Activated T-helper 2 cell treated with anti-CD3 and anti-CD28 coated beads, Interferon-gamma antibody, Interleukin-2, Interleukin-4, amounts not matched to agents 10 μg/mL and 5 μg/mL and 100 μg/mL, durations not matched to agents 14 hours and 24 hours and 36 hours (primary cell): ENCODE measurements at places on chromosomes 5 and 9. TPM values are rescaled to one million over a fixed set of nuclear protein-coding genes. Genes with fewer than 3 reads are reported as not detected.

Gene GADD45G
- 18.4 and 19.9 TPM in 2 replicates for total RNA-seq

Gene NTRK2
- 1.6 TPM in 2 replicates for total RNA-seq

Gene PHYHD1
- 0.44 and 0.68 TPM in 2 replicates for total RNA-seq

Gene HNRNPA0
- total RNA-seq, result 37.2 and 37.5 TPM in 2 replicates

Gene SAXO1
- not detected in 2 replicates for total RNA-seq

Gene PAIP2
- total RNA-seq, result 98.2 and 107 TPM in 2 replicates

Gene N4BP3
- total RNA-seq, result 3.3 and 3.4 TPM in 2 replicates

Gene GRXCR2
- total RNA-seq, result not detected in 2 replicates

Gene ANKRD31
- 0.11 and 0.28 TPM in 2 replicates for total RNA-seq

Gene DNM1
- 0.90 and 2.4 TPM in 2 replicates for total RNA-seq

Gene PCDHA1
- total RNA-seq, result 0.07 TPM in 1 of 2 replicates, not detected in the other

Gene ASS1
- 2.4 and 3.2 TPM in 2 replicates for total RNA-seq

Gene TAF11L10
- total RNA-seq, result not detected in 2 replicates

Gene GFPT2
- 0.37 TPM in 1 of 2 replicates, not detected in the other for total RNA-seq

Gene SARDH
- total RNA-seq, result 1.1 and 1.6 TPM in 2 replicates

Gene PCDHGB4
- total RNA-seq, result 0.28 and 0.34 TPM in 2 replicates

- DNase-seq, result no peak
Observed at GRCh38 chr5:139740138-139740991, 55.2 kb upstream of the PSD2 start.

GRCh38 chr9:78788101-78788500 is 491.2 kb downstream of the PSAT1 start:
- DNase-seq, result no peak

- DNase-seq, result no peak
Observed at GRCh38 chr5:32317041-32317440, 4.3 kb upstream of the MTMR12 start.

GRCh38 chr5:40762705-40763104 is 6.9 kb upstream of the TTC33 start:
- DNase-seq, result no peak

- DNase-seq, result no peak
Observed at GRCh38 chr5:132663771-132664695, 6.1 kb downstream of the IL13 start.

DNA sequence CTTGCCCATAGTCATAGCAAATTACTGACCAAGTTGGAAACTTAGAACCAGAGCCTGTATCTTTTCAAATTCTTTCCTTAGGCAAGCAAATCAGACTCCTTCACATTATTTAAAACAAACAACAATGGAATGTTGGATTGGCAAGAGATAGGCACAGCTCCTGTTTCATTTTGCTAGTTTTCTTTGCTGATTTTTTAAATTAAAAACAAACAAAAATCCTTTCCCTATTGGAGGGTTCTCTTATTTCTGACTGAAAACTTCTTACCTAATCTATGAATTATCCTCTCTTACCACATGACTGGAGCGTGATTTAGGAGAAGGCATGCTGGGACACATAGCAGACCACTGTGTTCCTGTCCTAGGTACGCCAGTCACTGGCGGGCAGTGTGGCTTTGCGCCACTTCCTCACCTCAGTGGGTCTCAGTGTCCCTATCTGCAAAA is 63.0 kb downstream of the TTC39B start:
- DNase-seq, result no peak

- DNase-seq, result no peak
Observed at GRCh38 chr9:138021251-138022056, 143.9 kb downstream of the CACNA1B start.

DNA sequence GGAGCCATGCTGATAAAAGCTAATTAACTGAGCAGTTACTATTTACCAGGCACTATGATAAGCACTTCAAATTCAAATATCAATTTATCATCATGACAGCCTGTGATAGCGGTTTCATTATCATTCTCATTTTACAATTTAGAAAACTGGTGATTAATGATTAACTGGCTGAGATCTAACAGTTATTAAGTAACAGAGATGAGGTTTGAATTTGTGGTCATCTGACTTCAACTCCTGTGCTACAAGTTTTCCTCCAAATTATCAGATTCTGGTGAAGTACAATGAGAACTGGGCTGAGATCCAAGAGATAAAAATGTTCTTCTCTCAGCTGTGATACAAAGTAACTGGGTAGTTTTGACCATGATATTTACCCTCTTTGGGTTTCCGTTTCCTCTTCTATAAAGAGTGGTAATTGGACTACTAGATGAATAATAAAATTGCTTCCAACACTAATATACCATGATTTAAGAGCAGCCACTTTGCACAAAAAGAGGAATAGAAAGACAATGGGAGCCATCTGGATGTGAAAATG is 74.5 kb upstream of the CCNG1 start:
- DNase-seq, result no peak

DNA sequence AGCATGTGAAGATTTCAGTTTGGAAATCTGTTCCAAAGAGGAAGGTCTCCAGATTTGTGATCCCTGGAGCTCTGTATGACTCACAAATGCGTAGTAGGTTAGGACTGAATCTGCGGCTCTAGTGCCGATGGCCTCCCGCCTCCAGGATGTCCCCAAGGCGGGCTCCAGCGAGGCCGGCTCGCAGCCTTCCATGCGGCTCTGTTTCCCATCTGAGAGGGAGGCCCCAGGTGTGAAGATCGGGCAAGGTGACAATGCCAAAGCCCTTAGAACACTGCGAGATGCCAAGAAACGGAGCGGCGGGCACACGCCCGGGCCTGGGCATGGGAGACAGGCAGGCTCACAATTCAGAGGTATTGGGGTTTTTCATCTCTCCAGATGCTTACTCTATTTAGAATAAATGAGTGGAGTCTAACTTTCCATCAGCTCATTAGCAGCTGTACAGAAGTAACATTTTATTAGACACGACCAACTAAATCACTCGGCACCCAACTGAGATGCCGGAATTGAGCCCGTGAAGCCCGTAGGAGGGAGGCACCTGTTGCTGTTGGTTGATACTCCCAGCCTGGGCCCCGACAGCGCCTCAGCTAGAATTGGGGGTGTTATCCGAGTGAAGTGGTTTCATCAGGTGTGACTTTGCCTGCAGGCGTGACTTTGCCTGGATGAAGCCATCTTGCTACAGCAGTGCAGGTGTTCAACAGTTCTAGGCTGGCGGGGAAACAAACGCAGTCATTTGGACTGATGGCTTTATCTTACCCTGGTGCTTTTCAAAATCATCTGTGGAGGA is 7.4 kb upstream of the MRPS2 start:
- DNase-seq, result no peak

- DNase-seq, result no peak
Observed at GRCh38 chr5:65762234-65762633, 40.2 kb downstream of the NLN start.

DNA sequence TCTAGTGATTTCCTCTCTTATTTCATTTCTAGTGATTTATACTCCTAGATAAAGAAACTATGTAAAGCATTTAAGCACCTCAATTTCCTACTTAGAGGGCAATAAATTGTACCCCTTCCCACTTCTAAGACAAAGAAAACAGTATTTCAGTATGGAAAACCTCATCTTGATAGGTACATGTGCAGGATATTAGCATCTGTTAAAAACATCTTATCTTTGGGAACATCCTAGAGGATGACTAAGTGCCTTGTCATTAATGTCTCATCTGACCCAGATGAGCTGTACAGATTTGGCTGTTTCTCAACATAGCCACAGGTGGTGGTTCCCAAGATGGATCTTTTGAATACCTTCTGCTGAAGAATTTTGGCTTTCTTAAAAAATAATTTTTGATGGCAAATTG is 5.7 kb downstream of the MEGF10 start:
- no peak for DNase-seq

DNA sequence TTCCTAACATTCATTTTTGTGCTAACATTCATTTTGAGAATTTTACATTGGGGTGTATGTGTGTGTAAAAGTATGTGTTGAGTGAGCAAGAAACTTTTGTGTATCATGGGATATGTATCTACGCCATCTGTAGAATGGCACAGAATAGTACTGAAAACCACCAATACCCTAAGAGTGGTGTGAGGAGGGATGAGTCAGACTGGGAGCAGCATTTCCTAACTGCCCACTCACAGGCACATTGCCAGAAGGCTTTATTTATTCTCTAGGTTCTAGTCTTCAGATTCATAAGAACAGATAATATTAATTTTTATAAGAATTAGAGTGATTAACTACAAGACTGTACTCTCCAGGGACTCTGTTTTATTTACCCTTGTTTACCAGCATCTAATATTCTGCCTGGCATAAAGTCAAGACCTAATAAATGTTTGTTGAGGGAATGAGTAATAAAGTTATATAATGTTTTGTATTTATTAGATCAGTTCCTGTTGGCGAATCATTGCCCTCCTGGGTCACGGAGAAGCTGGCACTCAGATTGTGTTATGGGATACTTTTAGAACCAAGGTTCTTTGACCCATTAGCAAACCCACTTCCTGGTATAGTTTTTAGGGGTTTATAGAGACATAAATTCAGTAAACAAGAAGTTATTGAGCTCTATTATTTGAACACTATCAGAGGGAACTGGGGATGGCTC is 159.1 kb upstream of the PPP2R2B start:
- no peak for DNase-seq

DNA sequence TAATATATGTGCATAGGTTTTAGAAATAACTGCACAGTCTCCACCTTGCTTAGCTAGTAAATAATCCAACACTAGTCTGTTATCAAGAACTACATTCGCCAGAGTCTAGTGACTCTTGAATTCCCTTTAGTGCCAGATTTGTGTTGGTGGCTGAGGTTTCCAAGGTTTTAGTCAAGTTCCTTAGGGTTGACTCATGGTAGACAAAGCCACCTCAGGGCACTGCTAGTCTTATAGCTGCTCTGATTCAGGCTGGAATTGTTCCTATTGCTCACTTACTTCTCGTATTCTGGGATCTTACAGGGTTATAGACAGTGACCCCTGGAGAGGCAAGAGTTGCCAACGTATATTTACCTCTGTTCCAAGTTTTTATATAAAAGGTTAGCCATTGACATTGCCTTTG is 1369.8 kb upstream of the CDH9 start:
- DNase-seq, result no peak

- DNase-seq, result no peak
Observed at GRCh38 chr9:16312962-16313546, 557.4 kb downstream of the BNC2 start.

DNA sequence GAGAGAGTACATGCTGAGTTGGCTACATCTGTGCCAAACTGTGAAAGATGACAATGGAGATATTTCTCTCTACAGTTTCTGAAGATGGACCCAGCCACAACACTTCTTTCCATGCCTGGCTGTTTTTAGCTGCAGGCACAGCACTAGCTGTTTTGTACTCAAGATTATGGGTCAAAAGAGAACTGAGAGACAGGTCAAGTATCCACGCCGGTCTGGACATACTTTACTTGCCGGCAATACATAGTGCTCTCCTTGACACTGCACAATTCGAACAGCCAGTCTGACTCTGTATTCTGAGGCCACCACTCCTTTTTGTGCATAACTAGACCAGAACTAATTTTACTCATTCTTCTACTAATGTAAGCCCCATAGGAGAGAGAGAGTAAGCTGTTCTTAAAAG is 2.6 kb downstream of the PRLR start:
- no peak for DNase-seq

- DNase-seq, result no peak
Observed at GRCh38 chr9:14908295-14909180, 1.7 kb downstream of the FREM1 start.

DNA sequence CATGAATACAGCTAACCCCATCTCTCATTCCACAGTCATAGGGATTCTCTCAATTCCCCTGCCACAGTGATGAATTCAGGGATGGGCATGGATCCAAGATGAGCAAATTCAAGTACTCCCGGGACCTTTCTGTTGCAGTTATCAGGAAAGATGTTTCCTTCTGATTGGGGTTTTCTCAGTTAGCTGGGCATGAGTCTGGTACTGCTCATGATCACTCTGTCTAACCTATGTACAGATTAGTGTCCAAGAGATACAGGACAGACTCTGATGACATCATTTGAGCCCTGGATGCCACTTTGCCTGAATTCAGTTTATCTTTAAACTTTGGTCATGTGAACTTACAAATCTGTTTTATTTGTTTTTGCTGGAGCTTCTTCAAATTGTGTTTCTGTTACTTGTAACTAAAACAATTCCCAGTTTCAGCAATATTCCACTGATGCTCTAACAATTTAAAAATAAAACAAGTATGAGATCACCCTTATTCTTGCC is 257.7 kb upstream of the KLF9 start:
- no peak for DNase-seq

DNA sequence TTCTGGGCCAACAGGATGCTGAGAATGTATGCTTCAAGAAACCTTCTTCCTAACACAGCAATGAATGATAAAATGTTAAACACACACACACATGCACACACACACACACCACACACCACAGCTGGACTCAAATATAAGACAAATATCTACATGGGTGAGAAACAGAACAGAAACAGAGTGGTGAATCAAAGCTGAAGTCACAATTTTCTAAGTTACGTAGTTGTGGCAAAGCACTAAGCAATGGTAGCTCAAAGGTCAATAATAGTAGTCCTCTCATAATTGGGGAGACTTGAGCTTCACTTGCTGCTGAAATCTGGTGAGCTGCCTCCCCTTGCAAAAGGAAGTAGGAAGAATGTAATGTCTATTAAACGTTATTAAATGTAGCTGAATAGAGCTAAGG is 33.7 kb upstream of the ITGA1 start:
- DNase-seq, result no peak

GRCh38 chr5:158953929-158954534 is 145.7 kb downstream of the EBF1 start:
- DNase-seq, result no peak

GRCh38 chr5:177132136-177133095 is 1.2 kb upstream of the NSD1 start:
- DNase-seq, result peak; percentile 45

DNA sequence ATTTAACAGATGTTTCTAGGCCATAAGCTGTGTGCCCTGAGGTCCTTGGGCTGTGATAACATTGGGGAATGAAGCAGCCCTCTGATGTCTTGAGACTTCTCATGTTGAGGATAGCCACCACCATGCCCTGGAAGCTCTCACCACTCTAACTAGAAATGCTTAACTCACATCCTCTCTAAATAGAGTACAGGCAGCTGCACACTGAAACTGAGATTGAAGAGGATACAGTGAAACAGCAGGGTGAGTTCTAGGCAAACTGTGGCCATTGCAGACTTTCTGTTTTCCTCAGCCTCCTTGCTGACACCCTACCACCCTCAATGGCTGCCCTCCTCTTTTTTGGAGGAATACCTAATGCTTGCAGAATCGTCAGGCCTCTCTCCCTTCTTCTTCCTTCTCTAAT is 22.4 kb downstream of the UTP15 start:
- no peak for DNase-seq

GRCh38 chr5:140767444-140767843 is 18.5 kb upstream of the PCDHA1 start:
- no peak for DNase-seq
